NT2/D1 (cell line): ENCODE measurements at places on chromosomes 5 and 9.

DNA sequence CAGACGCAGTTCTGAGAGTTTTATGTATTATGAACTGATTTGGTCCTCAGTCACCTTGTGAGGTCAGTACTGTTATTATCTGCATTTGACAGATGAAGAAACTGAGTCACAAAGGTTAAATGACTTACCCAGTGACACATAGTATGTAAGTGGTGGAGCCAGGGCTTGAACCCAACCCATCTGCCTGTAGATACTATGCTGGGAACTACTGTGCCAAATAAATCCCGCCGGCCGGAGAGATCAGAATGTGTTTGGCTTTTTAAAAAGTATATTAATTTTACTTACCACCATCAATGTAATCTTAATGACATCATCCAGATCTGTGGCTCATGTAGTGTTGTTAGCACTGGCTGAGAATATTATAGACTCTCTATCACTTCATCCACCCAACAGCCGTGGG, 80.8 kb downstream of the ZNF618 start:
- no peak for DNase-seq

GRCh38 chr9:80004714-80005113, 432.9 kb downstream of the TLE4 start:
- DNase-seq: no peak

- no peak for DNase-seq
Measured at GRCh38 chr5:111232311-111233051, 8.3 kb downstream of the CAMK4 start.

DNA sequence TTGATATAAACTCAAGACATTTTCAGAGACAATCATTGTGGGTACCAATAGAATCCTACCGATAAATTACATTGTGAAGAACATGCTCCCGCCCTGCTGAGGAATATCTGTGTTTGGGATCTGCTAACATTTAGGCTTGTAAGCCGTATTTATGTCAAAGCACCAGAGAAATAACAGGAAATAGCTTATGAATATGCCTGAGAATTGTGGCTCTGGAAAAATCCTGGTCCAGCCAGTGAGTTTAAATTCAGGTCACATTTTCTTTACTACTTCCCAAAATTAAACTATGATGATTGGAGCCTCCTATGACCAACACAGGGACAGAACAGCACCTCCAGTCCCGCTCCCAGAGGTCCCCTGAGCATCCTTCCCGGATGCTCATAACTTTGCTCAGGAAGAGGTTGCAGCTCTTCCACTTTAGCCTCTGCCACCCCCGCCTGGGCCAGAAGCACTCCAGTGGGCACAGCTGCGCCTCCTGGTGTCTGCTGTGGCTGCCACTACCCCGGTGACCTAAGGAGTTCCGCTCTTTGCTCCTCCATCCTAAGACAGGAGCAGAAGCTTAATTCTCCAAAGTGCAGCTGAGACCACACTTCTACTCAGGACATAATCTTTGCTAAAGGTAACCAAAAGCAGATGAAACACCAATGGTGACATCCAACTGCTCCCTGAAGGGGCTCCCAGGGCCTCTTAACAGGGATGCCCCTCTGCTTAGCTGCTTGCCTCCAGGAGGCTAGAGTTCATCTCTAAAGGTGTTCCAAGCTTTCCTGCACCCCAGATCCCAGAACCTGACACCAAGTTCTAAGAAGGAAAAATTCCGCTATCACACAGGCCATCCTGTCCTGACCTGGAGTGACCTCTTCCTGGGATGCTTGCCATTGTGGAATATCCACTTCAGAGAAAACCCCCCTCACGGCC, 58.8 kb downstream of the SLC1A1 start:
- peak; percentile 32 for DNase-seq

DNA sequence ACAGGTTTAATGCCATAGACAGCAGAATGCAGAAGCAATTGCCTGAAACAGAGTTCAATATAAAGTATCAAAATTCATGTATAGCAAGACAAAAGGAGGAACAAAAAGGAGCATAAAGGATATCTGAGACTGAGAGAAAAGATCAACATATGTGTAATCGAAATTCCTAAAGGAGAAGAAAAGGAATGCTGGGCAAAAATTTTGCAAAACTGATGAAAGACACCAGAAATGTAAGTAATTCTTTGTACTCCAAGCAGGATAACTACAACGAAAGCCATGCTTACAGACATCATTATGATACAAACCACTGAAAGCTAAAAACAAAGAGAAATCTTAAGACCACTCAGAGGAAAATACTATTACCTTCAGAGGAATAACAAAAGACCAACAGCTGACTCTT, 72.8 kb upstream of the MTAP start:
- DNase-seq: no peak

DNA sequence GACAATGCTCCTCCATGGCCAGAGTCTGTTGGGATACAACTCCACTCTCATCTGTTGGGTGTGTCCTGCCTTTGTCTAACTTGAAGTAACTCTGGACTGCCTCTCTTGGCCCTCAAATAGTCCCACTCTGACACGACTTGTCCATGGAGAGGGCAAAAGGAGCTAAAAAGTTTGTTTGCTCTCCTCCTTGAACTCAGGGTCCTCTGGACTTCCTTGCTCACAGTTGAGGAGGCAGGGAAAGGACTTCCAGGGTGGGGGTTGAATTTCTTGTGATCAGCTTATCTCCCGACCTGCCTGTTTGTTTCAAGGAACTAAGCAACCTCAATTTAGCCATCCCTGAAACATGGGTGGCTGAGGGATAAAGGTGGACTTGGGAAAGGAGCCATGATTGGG, 11.7 kb downstream of the DNAJB5 start:
- DNase-seq: no peak

DNA sequence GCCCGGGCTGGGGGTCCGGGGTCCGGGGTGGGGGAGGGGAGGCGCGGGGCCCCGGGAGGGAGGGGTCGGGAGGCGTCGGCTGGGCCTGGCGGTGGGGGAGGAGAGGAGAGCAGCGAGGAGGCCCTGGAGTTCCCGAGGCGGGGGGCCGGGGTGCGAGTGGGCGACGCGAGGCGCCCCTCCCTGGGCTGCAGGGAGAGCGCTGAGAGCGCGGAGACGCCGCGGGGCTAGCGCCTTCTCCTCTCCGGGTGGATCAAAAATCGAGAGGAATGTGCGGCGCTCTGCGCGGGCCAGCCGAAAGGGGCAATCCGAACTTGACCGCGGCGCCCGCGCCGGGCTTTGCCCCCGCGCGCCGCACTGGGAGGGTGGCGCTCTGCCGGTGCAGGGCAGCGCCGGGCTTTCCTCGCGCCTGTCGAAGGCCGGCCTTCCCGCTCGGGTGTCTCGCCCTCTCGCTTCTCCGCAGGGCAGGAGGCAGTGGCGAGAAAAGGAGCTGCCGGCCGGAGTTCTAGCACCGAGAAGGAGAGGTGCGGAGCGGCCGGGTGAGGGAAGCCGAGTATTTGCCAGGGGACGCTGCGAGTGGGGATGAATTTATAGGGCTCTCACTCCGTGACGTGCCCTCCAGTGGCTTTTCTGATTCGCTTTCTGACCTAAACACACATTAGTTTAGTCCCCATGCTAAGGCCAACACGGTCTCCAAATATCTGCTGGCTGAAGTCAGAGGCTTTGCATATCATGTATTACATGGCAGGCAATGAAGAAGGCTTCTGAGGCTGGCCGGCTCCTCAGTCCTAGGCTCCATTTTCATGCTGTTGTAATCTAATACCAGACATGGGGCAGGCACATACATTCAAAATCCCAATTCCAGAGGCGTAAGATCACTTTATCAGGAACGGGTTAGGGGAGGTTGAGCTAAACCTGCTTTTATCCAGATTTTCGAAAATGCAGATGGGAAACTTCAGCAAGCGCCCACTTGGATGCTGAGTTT, 503 bp upstream of the GDNF start:
- DNase-seq: no peak

- DNase-seq: peak; percentile 95
Measured at GRCh38 chr9:68872026-68872501, 141.8 kb downstream of the PRKACG start.

DNA sequence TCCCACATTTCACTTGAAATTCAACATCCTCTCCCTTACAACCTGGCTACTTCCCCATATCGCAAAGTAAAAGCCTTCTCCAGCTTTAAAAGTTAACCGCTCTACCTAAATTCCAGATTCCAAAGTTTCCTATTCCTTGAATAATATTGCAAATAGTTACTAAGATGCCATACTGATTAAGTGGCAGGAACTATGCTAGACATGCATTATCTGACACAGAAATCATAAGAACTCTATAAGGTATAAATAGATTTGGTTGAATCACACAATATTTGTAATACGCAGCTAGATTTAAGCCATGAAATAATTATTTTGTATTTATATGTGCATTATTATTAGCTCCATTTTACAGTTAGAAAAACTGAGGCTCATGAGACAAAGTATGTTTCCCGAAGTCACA, 92.8 kb downstream of the NFIB start:
- no peak for DNase-seq

GRCh38 chr9:2502760-2503159, 118.8 kb upstream of the VLDLR start:
- no peak for DNase-seq

GRCh38 chr9:76619197-76619596, 145.0 kb upstream of the PCA3 start:
- DNase-seq: no peak

DNA sequence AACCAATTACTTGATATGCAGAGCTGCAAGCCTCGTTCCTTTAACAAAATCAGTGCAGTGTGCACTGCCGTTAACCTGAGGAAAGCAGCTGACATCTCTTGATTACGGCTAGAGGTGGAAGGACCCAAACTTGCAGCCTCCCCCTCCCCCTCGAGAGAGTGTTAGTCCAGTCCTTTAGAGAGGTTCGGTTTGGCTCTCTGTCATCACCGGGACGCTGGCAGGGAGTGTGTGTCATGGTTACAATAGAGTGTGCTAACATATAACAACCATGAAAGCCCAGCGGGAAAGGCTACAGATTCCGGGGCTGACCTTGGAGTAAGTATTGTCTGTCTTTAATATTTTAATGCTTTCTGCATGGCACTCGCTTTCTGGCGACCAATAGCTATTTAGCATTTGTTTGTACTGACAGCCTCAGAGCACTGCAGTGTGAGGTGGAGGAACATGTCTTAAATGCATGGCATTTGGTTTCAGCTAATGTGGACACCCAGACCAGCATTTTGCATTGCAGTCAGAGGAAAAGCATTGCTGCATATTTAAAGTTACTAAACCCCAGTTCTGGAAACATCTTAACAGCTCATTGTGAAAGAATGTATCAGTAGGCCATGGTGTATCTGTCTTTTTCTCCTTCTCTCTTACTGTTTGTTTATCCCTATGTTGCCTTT, 237.5 kb downstream of the CD180 start:
- no peak for DNase-seq

GRCh38 chr5:72372331-72372730, 52.2 kb downstream of the PTCD2 start:
- DNase-seq: no peak

DNA sequence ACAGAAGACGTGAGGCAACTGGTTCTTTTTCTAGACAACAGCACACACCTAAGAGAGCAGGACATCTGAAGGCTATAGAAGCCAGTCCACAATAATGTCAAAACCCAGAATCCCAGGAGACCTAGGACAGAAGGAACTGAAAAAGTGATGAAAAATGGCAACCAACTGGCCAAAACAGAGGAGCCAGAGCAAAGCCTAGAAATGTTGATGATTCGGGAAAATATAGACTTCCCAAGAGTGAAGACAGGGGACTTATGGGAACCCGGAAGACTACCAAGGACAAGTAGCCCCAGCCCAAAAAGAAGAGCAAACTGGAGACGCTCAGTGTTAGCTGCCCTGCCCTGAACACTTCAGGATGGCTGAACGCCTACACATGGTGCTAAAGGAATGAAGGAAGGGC, 43.4 kb upstream of the ZNF366 start:
- DNase-seq: no peak

GRCh38 chr5:132059696-132060500, 557 bp upstream of the IL3 start:
- DNase-seq: no peak

DNA sequence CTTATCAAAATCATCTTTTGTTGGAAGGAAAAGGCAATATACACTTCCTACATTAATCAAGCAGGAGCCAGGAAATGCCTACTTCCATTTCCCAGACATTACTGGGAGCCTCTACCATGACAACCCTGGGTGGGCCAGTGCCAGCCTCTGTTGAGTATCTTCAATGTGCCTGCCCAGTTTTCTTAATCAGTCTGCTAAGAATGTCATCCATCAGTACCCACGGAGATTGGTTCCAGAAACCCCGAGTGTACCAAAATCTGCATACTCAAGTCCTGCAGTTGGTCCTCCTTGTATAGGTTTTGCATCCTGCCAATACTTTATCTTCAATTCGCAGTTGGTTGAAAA, 82.4 kb downstream of the MARCHF3 start:
- no peak for DNase-seq
